ENCODE measurements at places on chromosomes 16 and 17. TPM values are rescaled to one million over a fixed set of nuclear protein-coding genes. Genes with fewer than 3 reads are reported as not detected.

The CDRT15L2 gene
- total RNA-seq: not detected

The ASB16 gene
- total RNA-seq: not detected

The NPIPA8 gene
- 0.80 TPM for total RNA-seq

The ARL5C gene
- total RNA-seq: not detected

The TBC1D3E gene
- not detected for total RNA-seq

The STARD3 gene
- 29.9 TPM for total RNA-seq

The KRTAP4-3 gene
- total RNA-seq: not detected

The PIPOX gene
- total RNA-seq: 0.23 TPM

The SLC6A2 gene
- total RNA-seq: 0.08 TPM

The PROCA1 gene
- 1.3 TPM for total RNA-seq

The ARL6IP1 gene
- 145 TPM for total RNA-seq

The SALL1 gene
- 0.04 TPM for total RNA-seq

The TMED6 gene
- not detected for total RNA-seq

The WFIKKN2 gene
- not detected for total RNA-seq

The MGAT5B gene
- 0.15 TPM for total RNA-seq

The CDH8 gene
- not detected for total RNA-seq

The SMURF2 gene
- total RNA-seq: 70.0 TPM

The BRD7 gene
- 30.1 TPM for total RNA-seq

The P2RX1 gene
- total RNA-seq: not detected

The LSM12 gene
- 55.6 TPM for total RNA-seq

The PRSS8 gene
- total RNA-seq: 59.2 TPM

The EVI2B gene
- total RNA-seq: 0.47 TPM

The CETP gene
- not detected for total RNA-seq

The HBQ1 gene
- total RNA-seq: 2.2 TPM

The SCGB1C2 gene
- total RNA-seq: not detected

The CYB5D1 gene
- 11.6 TPM for total RNA-seq

The TPSAB1 gene
- total RNA-seq: not detected

The HAP1 gene
- total RNA-seq: 1.3 TPM

The UNC13D gene
- total RNA-seq: 1.2 TPM

The ZNF423 gene
- 0.08 TPM for total RNA-seq

The PMFBP1 gene
- 0.31 TPM for total RNA-seq

The APOH gene
- not detected for total RNA-seq

The SLC35G6 gene
- not detected for total RNA-seq

The CES3 gene
- 0.99 TPM for total RNA-seq

All from hair follicular keratinocyte (primary cell).